Lung (tissue), 17 donors: ENCODE measurements at places on chromosomes 2 and 18. TPM values are rescaled to one million over a fixed set of nuclear protein-coding genes. Genes with fewer than 3 reads are reported as not detected.

Gene PPP1R1C
- total RNA-seq: 3.9 TPM

Gene CYP1B1
- 9.8 TPM for total RNA-seq

Gene SELENOI
- 36.6 TPM for total RNA-seq

- H3K27me3 ChIP-seq: no peaks in the 10 kb centered on the region
- no peak overlapping the region for H3K4me3 ChIP-seq
Observed at GRCh38 chr18:57095884-57096283, 51.0 kb upstream of the BOD1L2 start.

DNA sequence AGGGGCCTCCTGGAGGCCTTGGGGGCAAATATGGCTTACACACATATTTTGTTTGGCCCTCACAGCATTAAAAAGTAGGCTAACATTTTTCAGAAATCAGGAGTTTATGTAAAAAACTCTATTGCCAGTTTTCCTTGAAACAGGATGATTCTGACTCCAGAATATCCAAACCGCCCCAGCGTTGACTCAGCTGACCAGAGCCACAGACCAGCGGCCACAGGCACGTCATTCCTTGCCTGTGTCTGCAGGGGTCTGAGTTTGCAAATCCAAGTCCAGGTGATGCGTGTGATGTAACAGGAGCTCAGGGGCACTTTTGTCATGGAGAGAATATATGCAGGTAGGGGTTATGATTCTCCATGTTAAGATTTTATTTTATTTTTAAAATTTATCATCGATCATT lies 79.4 kb upstream of the ALKAL2 start:
- H3K4me1 ChIP-seq: no peaks in the 10 kb centered on the region
- no peak for DNase-seq
- no peak overlapping the region for H3K27ac ChIP-seq
- no peaks in the 10 kb centered on the region for H3K27me3 ChIP-seq
- no peak overlapping the region for H3K4me3 ChIP-seq
- H3K36me3 ChIP-seq: no peaks in the 10 kb centered on the region

- H3K36me3 ChIP-seq: no peaks in the 10 kb centered on the region
- no peak overlapping the region for H3K4me3 ChIP-seq
Observed at GRCh38 chr2:158321264-158321663, 135.3 kb downstream of the CCDC148 start.

DNA sequence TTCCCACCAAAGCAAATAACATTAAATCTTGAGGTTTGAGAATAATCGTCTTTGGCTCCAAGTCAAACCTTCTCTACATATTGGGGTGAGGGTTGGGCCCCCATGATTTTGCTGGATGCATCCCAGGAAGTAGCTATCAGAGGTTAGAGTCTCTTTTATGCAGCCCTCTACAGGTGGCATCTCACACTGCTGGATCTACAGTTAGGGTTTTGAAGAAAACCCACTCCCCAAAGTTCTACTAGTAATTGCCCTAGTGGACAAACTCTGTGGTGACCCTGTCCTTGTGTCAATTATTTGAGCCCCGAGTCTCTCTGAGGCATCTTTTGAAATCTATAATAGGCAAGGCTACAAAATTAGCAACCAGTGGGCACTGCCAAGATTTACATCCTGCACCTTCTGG lies 15.0 kb upstream of the REG1A start:
- H3K4me3 ChIP-seq: no peak overlapping the region
- no peaks in the 10 kb centered on the region for H3K27me3 ChIP-seq
- no peak for DNase-seq
- H3K4me1 ChIP-seq: no peaks in the 10 kb centered on the region
